ENCODE measurements at places on chromosomes 2 and 18.
A peak's percentile ranks its signal among the peaks of the same experiment; 100 is the strongest.

DNA sequence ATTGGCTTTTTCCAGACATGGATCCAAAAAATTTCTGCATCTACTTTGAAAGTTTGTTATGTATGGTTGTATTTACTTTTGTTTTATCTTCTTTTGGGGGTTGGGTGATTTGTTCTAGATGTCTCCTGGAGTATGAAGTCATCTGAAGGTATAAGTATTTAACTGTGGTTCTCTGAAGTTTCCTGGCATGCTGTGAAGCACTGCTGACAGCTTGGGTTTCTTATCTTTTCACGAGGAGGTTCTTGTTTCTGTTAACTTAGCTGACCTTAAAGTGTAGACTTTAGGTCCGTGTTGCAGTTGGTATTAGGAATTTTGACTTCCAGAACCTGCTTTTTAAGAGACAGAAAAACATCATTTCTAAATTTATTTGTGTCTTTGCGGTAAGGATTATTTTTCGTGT is 15.9 kb downstream of the GLS start:
- DNase-seq, result no peak

DNA sequence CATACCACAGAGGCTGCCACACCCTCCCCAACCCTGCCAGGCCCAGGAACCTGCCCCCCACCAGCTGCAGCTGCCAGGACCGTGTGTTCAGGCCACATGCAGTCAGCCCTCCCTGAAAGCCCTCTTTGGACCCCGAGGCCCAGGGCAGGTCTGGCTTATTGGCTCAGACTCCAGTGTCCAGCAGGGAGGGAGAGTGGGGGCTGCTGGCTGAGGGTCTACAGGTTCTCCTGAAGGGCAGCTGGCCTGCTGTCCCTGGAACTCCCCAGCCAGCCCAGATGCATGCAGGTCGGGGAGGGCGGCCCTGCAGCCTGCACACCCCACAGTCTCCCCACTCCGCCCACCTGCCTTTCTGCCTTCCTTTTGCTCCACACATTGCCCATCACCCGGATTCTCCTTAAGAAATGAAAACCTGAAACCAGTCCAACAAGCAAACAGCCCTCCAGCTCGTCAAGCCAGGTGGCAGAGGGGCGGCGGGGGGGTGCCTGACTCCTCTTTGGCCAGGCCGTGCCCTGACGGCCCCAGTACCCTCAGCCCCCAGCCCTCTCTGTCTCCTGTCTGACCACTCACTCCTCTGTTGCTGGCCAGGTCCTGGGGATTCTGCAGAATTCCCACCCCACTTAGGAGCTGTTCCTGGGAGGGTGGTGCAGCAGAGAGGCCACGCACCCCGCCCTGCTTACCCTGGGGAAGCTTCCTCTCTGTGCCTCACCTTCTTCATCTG is 18.0 kb downstream of the GPR35 start:
- peak; percentile 13 for DNase-seq

GRCh38 chr2:231369580-231370428 is 25.7 kb upstream of the B3GNT7 start:
- DNase-seq, result peak; percentile 60

- DNase-seq, result no peak
These were observed 30.8 kb downstream of the FBXO48 start for GRCh38 chr2:68436270-68436669.

GRCh38 chr2:119372778-119373568 is 6.2 kb downstream of the DBI start:
- no peak for DNase-seq

GRCh38 chr2:237818066-237818473 is 19.5 kb downstream of the RBM44 start:
- DNase-seq, result no peak

- DNase-seq, result no peak
These were observed 14.0 kb downstream of the CXCR1 start for GRCh38 chr2:218152777-218153176.

- DNase-seq, result no peak
These were observed 70.4 kb upstream of the ST6GAL2 start for GRCh38 chr2:106956416-106956815.

DNA sequence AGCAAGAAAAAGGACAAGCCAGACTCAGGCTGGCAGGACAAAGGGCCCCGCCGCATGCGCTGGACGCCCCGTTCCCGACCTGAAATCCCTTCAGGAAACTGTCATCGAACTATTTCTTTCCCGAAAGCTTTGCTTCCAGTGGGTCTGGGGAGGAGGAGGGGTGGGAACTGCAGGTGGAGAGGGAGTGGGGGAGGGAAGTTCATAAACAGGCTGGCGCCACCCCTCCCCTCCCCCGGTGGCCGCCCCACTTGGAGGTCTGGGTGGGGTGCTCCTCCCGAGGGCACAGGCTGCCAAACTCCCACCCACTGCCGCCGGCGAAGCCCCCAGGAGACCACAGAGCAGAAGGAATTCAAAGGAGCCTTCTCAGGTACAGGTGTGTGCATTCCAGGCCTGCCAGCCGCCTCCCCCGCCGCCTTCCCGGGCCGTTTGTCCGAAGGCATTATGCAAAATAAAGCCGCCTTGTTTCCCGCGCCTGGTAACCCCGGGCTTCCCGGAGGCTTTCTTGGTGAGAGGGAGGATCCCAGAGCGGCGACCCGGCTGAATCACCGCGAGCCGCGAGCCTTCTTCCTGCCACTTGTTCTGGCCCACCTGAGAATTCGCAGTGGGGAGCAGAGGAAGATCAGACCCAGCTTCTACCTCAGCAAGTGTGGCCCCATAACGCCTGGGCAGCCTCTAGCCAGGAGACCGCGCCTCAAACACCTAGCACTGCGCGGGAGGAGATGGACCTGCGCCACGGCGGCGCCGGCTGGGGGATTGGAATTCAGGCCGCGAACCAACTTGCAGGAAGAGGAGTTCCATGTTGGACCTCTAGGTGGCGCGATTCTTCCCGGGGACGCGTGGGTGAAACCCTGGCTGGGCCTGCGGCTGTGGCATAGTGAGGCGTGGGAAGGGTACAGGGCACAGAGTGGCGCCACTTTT is 101.9 kb downstream of the FOXI3 start:
- peak; percentile 23 for DNase-seq

- peak; percentile 74 for DNase-seq
These were observed 4.5 kb upstream of the NPPC start for GRCh38 chr2:231930593-231931281.

- DNase-seq, result no peak
These were observed 44.7 kb downstream of the TMEM18 start for GRCh38 chr2:632471-632870.

DNA sequence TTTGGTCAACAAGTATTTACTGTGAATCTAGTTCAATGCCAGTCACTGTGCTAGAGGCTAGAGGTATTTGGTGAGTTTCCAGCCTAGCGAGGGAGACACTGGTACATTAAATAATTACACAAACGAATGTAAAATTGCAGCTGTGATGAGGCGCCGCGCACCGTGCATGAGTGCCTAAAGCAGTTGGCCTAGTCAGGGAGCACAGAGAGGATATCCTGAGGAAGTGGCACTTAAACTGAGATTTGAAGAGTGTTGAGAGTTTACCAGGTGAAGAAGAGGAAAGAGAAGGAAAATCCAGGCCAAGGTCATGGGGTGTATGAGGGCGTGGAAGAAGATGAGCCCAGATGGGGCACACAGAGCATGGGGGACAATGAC is 157.6 kb upstream of the NDUFV2 start:
- no peak for DNase-seq

DNA sequence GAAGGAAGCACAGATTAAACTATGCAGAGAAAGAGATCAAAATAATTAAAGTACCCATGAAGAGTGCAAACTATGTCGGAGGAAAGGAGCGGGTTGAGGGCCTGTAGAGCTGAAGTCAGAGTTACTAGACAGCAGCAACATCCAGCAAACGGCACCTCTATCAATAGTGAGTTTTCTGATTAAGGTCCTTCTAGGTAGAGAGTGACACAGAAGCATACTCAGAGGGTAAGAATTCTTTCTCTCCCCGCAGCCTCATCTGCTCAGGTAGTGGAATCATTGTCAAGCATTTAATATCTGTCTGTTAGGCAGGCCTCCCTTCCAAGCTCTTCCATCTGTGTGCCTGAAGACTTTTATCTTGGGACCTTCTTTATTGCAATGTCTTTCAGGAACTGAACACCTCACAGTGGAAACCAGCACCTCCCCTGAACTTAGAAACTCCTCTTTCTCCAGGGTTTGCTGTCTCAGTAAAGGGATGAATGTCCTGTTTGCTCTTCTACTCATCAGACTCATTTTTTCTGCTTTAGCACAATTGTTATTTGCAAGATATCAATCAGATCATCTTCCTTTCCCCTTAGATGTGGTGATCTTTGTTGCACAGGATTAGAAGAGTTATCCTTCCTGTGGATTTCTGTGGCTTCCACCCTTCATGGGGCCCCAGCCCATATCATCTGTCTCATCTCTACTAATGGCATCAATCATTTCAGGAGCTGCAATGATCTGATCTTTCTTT is 28.8 kb downstream of the SP140 start:
- DNase-seq, result no peak

DNA sequence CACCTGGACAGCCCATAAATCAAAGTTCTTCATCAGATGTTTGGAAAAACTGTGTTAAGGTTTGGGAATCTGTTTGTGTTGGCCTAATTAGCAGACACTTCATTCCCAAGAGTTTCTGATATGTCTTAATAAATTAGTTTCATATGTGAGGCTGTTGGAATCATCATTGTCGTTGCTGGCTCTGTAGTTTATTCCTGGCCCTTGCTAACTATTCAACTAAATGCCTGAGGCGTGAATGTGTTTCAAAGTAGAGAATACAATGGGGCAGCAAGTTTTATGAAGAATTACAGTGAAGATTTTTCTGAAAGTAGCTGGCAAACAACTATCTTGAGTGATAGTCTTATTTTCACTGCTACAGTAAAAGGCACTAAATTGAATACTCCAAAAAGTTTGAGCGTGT is 141.1 kb downstream of the PARD3B start:
- no peak for DNase-seq

GRCh38 chr18:12703664-12704063 is 822 bp downstream of the PSMG2 start:
- no peak for DNase-seq

DNA sequence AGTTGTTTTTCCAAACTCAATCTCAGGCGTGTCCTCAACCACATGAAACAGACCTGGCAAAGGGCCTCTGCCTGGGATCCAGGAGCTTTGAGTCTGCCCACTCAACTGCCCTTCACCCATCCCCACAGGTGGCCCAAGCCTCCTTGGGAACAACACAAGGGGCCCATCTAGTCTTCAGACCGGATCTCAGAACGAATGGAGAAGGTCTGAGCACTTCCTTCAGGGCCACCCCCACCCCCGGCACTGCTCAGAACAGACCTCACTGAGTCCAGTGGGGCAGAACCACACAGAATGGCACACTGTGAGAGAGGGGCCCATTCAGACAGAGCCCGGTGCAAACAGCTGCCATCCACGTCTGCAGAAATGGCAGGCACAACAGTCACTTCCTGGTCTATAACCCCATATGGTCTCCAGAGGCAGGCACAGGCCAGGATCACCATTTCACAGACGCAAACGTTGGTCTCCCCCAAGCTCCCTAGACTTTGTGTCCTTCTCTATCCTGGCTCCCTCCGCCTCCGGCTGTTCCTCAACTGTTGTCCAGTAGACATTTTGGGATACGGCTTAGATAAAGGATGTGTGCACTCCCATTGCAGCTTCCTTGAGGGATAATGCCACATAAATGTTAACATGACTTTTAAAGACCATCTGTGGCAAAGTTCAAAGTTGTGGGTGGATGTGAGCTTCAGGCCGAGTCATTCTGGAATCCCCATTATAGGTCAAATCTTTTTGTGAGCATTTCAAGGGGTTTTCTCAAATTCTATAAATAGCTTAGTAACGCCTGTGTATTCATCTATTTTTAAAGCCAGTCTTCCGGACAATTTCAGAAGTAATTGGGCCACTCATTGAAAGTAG is 149.7 kb downstream of the SMAD7 start:
- peak; percentile 10 for DNase-seq

- DNase-seq, result no peak
These were observed 243.0 kb downstream of the ZNF407 start for GRCh38 chr18:74840492-74841167.

- no peak for DNase-seq
These were observed 52.1 kb downstream of the RBBP8 start for GRCh38 chr18:22985250-22985649.

- no peak for DNase-seq
These were observed 286.5 kb downstream of the THSD7B start for GRCh38 chr2:137051778-137052398.

DNA sequence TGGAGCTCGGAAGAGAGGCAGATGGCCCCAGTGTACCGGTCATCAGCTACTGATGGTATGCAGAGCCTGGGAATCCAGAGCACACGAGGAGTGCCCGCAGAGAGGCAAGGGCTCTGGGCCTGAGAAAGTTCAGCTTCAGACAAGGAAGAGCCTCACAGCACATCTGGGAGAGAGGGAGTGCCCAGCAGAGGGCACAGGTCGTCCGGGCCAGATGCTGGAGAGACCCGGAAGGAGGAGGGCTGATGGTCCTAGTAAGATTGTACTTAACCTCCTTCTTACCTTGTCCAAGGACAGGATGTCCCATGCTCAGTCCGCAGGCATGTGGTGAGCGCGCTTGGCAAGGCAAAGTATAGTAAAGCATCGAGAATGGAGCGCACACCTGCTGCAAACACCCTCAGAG is 24.4 kb upstream of the CHMP1B start:
- DNase-seq, result no peak

- DNase-seq, result no peak
These were observed 79.3 kb downstream of the ABI2 start for GRCh38 chr2:203407496-203407895.

DNA sequence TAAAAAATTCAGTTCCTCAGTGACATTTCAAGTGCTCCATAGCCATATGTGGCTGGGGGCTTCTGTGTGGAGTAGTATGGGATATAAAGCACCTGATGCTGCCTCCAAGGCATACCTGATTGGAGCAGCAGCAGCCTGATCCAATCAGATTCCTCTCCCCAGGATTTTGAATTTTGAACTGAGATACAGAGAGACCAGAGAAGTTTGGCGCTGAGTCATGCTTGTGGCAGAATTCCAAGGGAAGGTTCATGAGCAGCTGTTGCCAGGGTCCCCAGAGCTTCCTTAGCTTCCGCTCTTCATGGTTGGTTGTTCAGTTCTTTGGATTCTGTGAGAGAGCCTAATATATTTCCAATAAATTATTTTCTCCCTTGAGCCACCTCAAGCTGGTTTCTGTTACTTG is 29.0 kb upstream of the CFAP36 start:
- peak; percentile 67 for DNase-seq
